ENCODE measurements at places on chromosomes 3 and 15.

GRCh38 chr15:37106490-37107001, 6.2 kb upstream of the MEIS2 start:
- DNase-seq, result peak; percentile 48

GRCh38 chr3:35946854-35947515, 307.7 kb downstream of the ARPP21 start:
- DNase-seq, result no peak

DNA sequence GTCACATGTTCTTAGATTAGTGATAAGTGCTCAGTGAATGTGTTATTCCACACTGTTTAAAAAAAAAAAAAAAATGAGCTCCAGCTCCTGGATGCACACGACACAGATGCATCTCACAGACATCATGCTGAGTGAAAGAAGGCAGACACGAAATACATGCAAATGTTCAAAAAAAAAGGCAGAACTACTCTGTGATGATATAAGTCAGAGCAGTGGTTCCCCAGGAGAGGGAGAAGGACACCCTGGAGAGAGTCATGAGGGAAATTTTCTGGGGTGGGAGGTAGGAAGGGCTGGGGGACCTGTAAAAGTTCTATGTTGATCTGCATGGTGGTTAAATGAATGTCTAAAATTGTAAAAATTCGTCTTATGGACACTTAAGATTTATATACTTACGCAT, 4.3 kb downstream of the CSRNP1 start:
- no peak for DNase-seq

GRCh38 chr3:144112036-144112435, 140.4 kb downstream of the DIPK2A start:
- no peak for DNase-seq

- no peak for DNase-seq
Measured at GRCh38 chr3:53078656-53079055, 32.8 kb upstream of the SFMBT1 start.

DNA sequence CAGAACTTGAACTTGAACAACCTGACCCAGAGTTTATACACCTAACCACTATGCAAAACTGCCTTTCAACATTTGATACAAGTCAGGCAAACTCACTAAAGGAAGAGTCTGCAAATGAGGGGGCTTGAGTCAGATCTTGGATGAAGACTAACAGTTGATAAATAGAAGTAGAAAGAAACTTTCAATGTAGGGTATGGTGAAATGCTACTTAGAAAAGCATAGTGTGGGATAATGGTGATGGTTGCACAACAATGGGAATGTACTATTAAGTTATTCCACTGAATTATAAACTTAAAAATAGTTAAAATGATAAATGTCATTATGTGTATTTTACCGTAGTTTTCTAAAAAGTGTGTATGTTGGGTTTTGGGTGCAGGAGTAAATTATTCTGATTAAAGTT, 19.7 kb upstream of the ZNF280D start:
- no peak for DNase-seq

GRCh38 chr3:1138036-1138435, 45.2 kb downstream of the CNTN6 start:
- DNase-seq, result no peak

DNA sequence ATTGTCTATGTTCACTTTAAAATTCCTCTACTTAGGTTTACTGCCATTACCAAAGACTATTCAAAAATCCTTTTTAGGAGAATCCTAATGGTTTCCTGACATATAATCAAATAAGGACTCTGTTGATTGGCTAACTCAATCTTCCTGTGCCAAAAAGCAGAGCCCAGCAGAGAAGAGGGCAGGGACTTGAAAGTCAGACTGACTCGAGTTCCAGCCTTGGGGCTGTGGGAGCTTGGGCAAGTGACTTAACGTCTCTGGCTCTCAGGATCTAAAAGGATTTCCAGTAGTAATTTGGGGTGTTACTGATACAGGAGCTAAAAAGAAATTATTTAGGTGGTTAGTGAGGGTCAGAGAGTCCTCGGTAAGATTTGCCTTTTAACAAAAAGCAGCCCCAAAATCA, 10.9 kb downstream of the CCR5 start:
- DNase-seq, result no peak

- DNase-seq, result peak; percentile 74
Measured at GRCh38 chr3:59313365-59313764, 263.5 kb upstream of the CFAP20DC start.

- DNase-seq, result peak; percentile 47
Measured at GRCh38 chr3:138781012-138781470, 53.7 kb downstream of the PIK3CB start.

- DNase-seq, result no peak
Measured at GRCh38 chr3:147371140-147371539, 35.2 kb downstream of the ZIC4 start.

DNA sequence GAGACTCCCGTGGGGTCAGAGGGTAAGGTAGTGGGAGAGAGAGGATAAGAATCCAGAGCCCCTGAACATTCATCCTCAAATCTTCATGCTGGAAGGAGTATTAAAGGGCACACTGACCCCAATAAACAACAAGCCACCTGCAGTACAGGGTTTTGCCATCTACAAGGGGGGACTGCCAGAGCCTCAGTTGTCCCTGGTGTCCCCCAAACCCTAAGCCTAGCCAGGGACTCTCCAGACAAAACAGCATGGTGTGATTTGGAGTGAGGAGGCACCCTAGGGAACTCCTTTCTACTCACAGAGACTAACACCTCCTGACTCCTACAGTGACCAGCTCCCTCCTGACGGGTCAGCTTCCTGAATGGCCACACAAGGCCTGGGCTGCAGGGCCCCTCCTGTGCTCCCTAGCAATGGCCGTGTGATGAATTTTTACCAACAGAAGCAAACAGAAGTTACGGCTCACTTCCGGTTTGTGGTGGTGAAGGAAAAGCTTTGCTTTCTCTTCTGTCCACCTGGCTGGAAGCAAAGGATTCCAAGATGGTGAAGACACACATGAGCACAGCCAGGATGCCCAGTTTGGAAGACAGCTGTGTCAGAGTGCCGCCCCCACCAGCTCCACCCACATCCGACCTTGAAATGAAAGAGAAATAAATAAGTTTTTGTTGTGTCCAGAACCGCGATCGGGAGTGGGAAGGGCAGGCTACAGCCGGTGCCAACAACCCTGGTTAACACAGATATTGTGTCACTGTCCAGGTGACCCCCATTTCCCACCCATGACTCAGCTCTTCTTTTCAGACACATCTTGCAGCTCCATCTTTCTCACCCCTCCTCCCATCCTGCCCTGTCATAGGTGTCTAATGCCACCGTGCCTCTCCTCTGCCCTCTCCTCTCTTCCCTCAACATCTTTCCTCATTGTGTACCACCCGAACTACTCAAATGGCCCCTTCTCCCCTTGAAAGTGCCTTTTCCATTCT, 69.6 kb upstream of the ATP13A3 start:
- no peak for DNase-seq

- DNase-seq, result no peak
Measured at GRCh38 chr3:57133157-57133556, 32.0 kb downstream of the IL17RD start.

- no peak for DNase-seq
Measured at GRCh38 chr3:71968544-71968943, 183.6 kb upstream of the PROK2 start.

- no peak for DNase-seq
Measured at GRCh38 chr3:193621127-193621526, 28.1 kb downstream of the OPA1 start.

GRCh38 chr3:27796365-27796875, 74.3 kb upstream of the EOMES start:
- no peak for DNase-seq

DNA sequence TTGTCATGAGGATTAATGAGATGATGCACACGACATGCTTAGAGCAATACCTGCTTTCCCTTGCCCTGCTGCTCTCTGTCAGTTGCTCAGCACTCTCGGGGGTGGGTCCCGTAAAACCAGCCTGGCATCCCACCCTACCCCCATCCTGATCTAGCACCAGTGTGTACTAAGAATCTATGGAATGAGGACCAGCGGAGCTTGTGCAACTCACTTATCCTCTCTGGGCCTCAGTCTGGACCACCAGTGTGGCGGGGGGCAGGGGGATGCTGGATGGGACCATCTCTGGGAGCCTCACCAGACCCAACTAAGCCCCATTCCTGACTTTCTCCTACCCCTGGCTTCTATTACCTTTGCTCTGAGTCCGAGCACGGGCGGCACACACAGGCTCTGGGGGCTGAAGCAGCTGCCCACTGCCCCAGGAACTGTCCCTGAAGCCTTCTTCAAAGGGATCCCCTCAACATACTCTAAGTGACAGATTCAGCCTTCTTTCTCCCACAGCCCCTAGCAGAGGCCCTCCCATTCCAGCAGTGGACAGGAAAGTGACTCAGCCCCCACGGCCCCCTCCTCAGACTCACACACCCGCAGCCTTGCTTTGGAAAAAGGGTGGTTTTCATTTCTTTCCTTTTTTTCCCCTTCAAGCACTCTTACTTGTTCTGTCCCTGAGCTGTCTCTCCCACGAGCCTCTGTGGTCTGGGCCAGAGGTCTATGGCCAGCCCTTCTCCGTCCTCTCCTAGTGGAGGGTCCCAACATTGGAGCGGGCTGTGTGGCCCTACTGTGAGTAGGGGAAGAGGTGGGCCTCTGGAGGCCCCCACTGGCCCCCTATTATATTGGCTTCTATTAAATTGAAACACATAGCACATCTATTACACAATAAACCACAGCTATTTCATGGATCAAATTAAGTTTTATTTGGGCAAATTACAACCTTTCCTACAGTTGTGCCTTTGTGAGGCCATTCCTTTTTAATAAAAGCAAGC, 100.3 kb downstream of the SMAD6 start:
- DNase-seq, result no peak

Measured in activated CD4-positive, alpha-beta T cell treated with anti-CD3 and anti-CD28 coated beads for 36 hours (primary cell).